ENCODE measurements at places on chromosomes 13 and 19.

GRCh38 chr19:1923319-1923718 lies 17.7 kb upstream of the CSNK1G2 start:
- no peak for DNase-seq

GRCh38 chr19:10891405-10892086 lies 20.2 kb downstream of the CARM1 start:
- DNase-seq: no peak

- DNase-seq: no peak
Measured at GRCh38 chr19:40150170-40150569, 41.1 kb upstream of the MAP3K10 start.

- no peak for DNase-seq
Measured at GRCh38 chr13:25391932-25392331, 20.2 kb downstream of the ATP8A2 start.

DNA sequence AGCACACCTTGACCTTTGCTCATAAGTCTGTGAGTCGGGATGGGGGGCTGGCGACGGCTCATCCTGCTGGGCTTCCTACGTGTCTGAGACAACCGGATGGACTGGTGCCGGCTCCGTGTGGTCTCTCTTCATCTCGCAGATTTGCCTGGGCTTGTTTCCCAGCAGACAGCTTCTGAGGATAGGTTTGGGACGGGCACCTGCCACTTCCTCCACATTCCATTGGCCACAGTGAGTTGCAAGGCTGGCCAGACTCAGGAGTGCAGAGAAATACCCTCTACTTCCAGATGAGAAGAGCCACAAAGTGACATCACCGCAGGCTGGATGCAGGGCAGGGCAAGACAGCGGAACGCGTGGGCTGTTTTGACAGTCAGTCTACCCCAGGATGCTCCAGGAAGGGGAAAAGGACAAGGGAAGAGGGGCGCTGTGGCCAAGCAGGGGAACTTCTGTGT lies 48.1 kb downstream of the IRS2 start:
- DNase-seq: no peak

GRCh38 chr19:52739576-52739975 lies 4.7 kb upstream of the ZNF611 start:
- DNase-seq: no peak

- DNase-seq: no peak
Measured at GRCh38 chr13:102693776-102694175, 1.1 kb downstream of the METTL21C start.

DNA sequence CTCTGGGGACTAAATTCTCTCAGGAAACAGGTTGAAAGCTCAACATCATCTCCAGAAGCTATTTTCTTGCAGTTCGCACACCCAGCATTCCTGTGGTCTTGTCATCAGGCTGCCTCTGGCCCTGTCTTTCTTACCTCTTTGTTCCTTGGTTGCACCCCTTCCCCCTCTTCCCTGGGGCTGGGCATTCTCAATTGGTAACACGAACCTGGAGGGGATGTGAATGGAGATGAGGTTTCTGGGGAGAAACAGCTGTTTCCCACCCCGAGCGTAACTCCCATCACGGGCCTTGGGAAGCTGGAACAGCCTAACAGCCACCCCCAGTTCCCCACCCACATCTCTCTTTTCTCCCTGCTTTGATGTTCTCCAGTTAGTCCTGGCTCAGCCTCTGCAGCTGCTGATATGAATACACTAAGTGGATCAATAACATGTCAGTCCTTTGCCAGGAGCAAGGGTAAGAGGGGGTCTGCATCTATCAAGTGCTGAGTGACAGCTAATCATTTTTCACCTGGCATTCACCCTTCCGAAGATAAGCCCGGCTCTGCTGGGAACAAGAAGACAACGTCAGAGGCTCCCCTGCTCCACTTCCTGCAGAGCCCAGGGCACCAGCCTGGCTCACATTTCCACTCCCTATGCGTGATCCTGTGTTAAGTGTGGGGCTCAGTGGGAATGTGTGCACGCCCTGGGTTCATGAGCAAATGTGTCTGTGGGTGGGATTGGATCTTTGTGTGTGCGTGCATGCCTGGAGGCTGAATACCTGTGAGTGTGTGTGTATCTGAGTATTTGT lies 74.0 kb upstream of the KCTD15 start:
- DNase-seq: no peak
